ENCODE measurements at places on chromosomes 2 and 18.

GRCh38 chr18:25244924-25245698 is 106.9 kb downstream of the ZNF521 start:
- no peak for DNase-seq

GRCh38 chr2:152396763-152397162 is 61.8 kb downstream of the FMNL2 start:
- no peak for DNase-seq

GRCh38 chr2:206353685-206354084 is 79.2 kb downstream of the ZDBF2 start:
- DNase-seq: no peak

GRCh38 chr2:46008091-46008870 is 288.9 kb upstream of the EPAS1 start:
- no peak for DNase-seq

DNA sequence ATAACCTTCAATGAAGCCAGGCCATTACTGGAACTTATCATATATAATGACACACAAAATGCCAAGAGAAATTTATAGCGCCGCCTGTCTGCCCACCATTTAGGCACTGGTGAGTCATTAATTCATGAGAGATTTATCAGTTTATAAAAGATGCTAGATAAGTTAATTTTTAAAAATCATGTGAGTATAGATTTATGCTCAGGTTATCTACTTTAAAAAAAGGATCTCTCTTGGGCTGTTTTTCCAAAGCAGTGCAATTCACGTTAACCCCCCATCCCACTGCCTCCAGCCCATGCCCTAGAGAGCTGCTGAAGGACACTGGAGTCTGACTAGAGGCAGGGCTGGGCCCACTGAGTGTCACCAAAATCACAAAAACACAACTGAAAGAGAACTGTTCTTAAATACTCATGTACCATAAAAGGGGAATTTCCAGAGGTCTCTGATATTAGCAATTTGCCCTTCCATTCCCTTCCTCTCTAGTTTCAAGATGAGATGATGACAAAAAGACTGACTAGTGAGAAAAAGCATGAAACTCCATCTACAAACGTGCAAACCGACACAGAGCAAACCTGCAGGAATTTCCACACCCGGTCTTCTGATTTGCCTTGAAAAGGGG is 160.8 kb downstream of the BCL2 start:
- no peak for DNase-seq

DNA sequence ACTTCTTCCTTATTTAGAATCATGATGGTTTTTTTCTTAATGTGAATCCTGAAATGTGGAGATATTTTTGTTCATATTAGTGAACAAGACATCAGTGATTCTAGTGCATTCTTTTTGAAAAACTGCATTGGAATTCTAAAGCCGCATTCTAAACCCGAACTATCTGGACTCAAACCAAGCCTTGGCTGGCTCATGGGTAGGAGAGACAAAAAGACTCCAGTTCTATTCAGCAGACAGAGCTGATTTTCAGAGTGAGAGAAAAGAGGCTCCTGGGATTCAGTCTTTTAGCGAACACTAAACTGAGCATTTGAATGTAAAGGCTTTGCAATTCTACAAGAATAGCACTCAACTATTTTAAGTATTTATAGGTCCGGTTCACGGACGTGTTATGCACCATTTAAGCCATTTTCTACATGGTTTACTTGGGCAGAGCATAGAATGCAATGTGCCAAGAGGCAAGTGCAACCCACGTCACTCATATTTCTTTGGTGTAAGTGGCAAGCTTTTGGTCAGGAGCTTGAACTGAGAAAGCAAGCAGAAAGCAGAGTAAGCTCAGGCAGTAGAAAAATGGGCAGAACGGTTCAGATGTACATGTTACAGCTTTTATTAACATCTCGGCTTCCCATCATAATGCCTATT is 227.3 kb upstream of the RAB12 start:
- no peak for DNase-seq

GRCh38 chr2:141068053-141068682 is 1062.6 kb downstream of the LRP1B start:
- no peak for DNase-seq

DNA sequence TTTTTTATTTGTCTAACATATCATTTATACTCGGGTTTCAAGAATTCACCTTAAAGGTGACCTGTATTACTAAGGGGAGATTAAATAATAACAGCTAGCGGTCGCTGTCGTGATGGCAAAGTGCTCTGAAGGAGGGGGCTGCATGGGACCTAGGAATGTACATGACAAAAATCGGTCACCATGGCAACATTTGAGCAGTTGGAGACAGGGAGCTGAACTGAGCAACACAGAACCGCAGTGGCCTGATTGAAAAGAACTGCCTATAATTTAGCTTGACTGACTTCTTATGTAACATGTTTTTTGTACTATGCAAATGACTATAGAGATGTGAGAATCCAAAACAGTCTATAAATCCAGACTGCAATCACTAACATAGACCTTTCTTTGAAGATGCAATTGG is 34.3 kb upstream of the EPHA4 start:
- no peak for DNase-seq

- DNase-seq: no peak
These were observed 4.2 kb upstream of the AFF3 start for GRCh38 chr2:100146657-100146960.

GRCh38 chr2:137937778-137938177 is 26.5 kb upstream of the HNMT start:
- no peak for DNase-seq
